ENCODE measurements at places on chromosomes 6 and 20.

GRCh38 chr6:32096087-32096393 is 13.1 kb downstream of the TNXB start:
- no peak for DNase-seq

DNA sequence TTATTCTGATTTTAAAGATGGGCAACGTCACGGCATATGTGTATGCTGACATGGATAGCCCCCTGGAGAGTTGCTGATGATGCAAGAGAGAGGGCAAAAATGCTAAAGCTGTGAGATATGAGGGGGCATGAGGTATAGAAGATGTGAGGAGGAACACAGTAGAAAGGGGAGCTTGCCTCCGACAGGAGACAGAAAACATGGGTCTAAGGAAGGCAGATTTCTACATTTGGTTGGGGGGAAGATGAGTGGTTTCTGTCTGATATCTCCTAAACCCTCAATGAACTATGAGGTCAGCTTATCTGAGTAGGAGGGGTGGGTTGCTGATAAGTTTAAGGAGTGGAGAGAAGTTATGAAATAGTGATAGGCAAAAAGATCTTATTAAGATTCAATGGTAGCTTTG is 6.0 kb downstream of the RNF24 start:
- no peak for DNase-seq

DNA sequence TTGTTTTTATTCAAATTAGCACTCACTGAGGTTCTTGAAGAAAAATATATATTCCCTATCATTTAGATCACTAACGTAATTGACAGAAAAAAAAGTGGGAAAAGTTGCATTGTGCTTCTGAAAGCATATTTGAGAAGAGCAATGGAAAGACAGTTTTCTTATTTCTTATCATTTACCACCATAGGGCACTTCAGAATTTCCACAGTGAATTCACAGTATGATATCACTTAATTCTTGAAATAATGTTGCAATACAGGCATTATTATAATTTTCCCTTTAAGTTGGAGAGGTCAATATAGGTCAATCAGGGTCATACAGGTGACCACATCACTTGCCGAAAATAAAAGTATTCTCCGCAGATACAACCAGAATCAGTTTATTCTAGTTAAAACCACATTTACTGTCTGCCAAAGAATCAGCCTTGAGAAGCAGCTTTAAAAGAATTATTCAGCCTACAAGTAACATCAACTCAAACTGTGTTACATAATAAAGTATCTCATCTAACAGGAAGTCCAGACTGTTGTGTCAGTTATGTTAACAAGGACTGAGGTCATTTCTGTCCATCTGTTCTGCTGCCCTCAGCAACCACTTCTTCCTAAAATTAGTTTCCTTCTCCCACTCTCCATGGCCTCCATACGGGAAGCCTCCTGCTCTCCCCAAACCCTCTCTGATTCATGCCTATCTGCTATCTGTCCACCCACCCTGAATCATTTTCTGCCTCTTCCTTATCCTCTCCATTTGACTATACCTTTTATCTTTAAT is 121.2 kb downstream of the SIM1 start:
- no peak for DNase-seq

DNA sequence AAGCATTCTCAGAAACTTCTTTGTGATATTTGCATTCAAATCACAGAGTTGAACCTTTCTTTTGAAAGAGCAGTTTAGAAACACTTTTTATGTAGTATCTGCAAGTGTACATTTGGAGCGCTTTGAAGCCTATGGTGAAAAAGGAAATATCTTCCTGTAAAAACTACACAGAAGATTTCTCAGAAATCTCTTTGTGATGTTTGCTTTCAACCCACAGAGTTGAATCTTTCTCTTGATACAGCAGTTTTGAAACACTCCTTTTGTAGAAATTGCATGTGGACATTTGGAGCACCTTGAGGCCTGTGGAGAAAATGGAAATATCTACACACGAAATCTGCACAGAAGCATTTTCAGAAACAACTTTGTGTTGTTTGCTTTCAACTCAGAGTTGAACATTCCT is 612.3 kb upstream of the ZNF337 start:
- DNase-seq, result no peak

GRCh38 chr6:20647585-20647984 is 113.3 kb downstream of the CDKAL1 start:
- DNase-seq, result no peak

DNA sequence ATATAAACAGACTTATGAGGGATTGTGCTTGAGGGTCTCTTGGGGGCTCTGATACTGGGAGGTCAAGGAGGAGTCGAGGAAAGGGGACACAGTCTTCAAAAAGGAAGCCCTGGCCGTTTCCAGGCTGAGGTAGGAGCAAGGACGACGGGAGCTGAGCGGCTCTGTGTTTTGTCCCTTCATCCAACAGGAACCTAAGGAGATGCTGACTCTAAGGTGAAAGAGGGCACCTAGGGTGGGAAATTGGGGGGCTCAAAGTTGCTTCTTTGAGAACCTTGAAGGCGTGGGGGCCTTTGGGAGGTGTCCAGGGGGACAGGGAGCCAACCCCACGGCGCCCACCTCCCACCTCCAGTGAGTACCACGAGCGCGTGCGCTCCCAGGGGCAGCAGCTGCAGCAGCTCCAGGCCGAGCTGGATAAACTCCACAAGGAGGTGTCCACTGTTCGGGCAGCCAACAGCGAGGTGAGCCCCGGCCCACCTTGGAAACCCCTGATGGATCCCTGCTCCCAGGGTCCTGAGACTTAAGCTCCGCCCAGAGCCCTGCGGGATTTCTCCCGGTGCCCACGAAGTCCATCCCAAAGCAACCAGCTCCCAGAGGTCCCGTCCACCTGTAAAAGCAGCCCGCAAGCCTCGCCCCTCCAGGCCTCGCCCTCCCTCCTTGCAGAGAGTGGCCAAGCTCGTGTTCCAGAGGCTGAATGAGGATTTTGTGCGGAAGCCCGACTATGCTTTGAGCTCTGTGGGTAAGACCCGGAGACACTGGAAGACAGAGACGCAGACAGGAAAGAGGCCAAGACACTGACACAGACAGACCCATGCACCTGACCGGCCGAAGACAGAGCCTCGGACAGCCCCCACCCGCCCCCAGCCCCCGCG is 2.9 kb downstream of the SPAG4 start:
- no peak for DNase-seq

DNA sequence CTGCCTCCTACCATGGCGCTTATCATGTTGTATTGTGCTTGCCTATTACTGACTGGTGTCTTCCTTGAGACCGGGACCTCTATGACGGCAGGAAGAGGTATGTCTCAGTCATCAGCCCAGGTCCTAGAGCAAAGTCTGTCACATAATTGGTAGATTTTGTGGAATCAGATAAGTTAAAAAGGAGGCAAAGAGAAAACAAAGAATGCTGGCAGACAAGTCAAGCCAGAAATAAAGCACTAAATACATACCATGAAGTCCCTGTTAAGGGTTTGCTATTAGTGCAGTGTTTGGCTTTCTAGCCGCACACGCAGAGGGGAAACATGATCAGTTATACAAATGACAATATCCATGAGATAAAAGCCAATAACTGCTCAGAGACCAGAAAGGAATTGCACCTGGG is 6.0 kb downstream of the TOMM34 start:
- no peak for DNase-seq

GRCh38 chr20:31496761-31497295 is 17.4 kb upstream of the HM13 start:
- no peak for DNase-seq

DNA sequence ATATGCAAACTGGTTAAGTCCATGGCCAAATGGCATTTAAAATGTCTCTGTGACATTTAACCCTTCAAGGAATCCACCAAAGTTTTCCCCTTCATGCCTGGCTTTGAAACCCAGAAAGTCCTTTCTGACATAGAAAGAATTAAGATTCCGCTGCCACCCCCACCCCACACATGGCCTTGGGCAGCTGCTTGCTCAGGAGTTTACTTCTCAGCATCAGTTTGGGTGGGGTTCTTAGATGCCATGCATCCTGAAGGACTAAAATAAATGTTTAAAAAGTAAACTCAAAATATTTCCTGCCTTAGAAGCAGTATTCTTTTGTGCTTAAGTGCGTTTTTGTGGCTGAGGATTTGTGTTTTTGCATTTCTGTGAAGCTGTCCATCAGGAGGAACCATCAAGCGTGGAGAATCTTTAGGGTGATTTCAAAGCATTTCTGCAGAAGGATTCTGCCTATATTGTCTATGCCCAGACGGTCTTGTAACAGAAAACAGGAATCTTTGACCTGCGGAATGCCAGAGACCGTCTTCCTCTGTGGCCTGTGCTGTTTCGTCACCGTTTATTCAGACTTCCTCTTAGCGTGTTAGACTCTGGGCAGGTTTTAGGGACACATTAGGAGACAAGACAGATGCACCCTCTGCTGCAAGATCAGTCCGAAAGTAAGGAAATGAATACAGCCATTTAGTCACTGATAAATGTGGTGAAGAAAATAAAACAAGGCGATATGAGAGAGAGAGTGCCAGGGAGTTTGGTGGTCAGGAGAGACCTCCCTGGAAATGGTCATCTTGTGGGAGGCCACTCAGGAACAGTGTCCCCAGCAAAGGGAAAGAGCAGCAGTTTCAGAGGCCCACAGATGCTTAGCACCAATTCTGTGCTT is 6.2 kb downstream of the DUSP22 start:
- no peak for DNase-seq

DNA sequence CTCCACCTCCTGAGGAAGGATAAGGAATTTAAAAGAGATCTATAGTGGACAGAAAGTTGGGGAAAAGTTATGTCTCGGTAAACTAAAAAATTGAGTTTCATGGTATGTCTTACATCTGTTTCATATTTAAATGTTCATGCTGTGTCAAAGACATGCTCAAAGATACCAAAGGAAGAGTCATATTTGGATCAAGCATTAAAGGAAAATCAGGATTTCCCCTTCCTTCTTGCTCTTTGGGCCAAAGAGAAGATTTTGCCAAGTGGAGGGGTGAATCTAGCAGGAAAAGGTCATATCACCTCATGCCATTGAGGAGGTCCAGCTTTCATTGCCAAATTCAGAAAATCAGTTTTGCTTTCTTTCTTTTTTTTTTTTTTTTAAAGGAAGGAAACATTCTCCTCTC is 192.4 kb downstream of the OGFRL1 start:
- no peak for DNase-seq

DNA sequence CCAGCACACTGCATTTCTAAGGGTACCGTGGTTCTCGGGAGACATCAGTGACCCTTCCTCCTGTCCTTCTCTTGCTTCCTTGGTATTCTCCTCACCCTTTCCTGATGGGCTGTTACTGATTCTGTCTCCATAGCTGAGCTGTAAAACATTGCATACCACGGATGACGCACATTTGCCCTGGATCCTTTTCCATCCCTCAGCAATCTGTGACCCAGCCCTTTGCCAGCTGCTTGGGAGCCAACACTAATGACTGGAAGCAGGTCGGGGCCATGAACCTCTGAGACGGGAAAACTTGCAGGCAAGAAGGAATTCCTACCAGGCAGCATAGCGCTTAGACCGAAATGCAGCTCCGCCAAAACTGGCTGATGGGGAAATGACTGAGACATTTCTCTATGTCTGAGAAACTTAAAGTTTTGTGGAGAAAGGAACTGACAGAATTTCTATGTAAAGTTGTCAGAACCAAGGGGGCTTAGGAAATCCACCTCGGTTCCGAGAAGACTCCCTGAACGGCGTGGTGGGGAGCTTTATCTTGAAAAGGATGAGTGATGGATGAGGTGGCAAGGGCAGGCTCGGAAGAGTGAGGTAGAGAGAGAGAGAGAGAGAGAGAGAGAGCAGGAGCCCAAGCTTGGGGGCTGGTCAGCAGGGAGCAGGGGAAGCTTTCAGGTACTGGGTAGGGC is 19.2 kb downstream of the TUBB2B start:
- DNase-seq, result no peak

GRCh38 chr6:111813237-111813636 is 60.0 kb downstream of the FYN start:
- DNase-seq, result no peak

DNA sequence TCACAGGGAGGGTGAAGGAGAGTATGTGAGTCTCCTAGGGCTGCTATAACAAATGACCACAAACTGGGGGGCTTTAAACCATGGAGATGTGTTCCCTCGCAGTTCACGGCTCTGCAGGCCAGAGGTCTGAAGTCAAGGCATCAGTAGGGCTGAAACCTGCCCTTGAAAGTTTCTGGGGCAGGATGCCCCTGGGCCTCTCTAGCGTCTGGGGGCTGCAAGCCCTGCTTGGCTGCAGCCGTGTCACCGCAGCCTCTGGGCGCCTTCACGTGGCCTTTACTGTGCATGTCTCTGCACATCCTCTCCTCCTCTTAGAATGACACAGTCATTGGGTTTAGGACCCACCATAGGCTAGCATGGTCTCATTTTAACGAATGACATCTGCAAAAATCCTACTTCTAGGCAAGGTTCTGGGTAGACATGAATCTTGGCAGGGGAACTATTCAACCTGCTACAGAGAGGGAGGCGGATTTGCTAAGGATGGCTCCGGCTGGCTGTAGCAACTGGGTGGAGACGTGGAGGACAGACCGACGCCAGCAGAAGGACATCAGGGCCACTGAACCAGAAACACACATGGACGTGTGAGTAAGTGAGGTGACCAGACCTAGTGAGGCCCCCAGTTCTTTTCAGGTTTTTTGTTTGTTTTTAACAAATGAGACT is 58.6 kb downstream of the PHACTR3 start:
- no peak for DNase-seq

DNA sequence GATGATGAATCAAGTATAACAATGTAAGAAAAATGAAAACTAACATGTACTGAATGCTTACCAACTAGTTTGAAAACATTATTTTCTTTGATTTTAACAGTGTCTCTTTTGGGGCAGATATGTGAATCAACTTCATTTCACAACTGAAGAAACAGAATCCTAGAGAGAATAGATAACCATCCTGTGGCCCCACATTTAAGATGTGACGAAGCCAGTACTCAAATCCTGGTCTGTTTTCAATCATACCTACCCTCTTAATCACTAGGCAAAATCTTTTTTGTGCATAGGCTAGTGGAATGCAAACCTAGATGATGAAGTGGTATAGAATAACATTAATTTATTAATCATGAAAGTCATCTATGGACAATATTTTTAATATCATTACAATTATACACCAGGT is 371.6 kb upstream of the EPHA7 start:
- no peak for DNase-seq

GRCh38 chr6:116528780-116529179 is 16.7 kb downstream of the TRAPPC3L start:
- no peak for DNase-seq

DNA sequence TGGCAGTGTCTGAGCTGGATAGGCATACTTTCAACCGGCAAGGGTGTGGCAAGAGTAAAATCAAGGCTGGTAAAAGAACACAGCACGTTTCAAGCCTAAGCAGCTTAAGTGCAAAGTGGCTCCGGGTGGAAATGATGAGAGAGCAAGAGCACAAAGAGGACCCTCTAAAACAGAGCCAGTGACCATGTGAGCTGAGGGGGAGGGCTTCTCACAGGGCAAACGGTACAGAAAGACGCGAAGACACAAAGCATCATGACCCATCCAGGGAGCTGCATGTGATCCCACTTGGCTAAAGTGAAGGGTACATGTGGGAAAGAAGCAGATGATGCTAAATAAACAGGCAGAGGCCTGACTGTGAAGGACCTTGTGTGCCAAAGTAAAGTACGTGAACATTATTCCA is 25.7 kb downstream of the FKBP5 start:
- no peak for DNase-seq

DNA sequence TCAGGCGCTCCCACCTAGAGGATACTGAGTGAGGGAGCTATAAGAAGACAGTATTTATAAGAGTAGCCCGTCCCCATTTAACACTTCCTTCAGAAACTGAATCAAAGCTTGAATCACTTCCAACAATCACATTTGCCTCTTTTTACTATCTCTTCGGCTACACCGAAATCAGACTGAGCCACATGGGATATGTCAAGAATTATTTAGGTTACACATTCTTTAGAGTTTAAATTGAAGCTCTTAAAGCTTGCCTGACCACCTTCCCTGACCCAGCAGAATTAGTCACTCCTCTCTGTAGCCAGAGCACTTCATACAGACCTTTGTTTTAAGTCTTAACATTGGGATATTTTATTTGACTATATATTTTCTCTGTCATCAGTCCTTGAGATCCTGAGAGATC is 163.7 kb downstream of the MAFB start:
- no peak for DNase-seq

Measured in NCI-H2081 (cell line).